Esophagus squamous epithelium (tissue), 5 donors: ENCODE measurements at places on chromosomes 3 and 15. TPM values are rescaled to one million over a fixed set of nuclear protein-coding genes. Genes with fewer than 3 reads are reported as not detected.
A peak's percentile ranks its signal among the peaks of the same experiment; 100 is the strongest.

The GRK7 gene
- total RNA-seq = not detected

The HHLA2 gene
- total RNA-seq = not detected

The NR2F2 gene
- 3.7 TPM for total RNA-seq

The CYP1A1 gene
- 1.1 TPM for total RNA-seq

The CKMT1A gene
- total RNA-seq = 53.1 TPM

The ERC2 gene
- total RNA-seq = 0.12 TPM

The HDDC3 gene
- 11.1 TPM for total RNA-seq

The NANOGP8 gene
- total RNA-seq = 0.95 TPM

The CCR8 gene
- total RNA-seq = not detected

The POLQ gene
- total RNA-seq = 2.1 TPM

GRCh38 chr15:62940755-62941361, 101.7 kb upstream of the TPM1 start:
- DNase-seq = no peak
- peaks cover 19% of the 10 kb centered on the region for H3K27me3 ChIP-seq
- no peaks in the 10 kb centered on the region for H3K36me3 ChIP-seq
- H3K27ac ChIP-seq = peak overlapping the region; percentile 77
- H3K4me1 ChIP-seq = no peaks in the 10 kb centered on the region

DNA sequence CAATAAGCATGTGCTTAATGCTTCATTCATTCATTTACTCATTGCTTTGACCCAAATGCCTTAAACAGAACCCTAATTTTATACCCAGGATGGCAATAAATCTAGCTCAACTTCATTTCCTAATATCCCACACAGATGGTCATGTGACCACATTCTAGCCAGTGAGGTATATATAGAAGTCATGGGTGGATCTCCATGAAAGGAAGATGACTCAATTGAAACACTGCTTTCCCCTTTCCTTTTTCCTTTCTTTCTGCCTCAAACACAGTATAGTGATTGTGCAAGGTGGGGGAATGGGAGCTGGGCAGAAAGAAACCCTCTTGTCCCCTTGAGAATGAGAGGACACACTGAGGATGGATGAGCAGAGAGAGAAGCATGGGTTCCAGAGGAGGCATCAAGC, 183.5 kb upstream of the PRICKLE2 start:
- no peaks in the 10 kb centered on the region for H3K4me1 ChIP-seq
- no peak for DNase-seq
- no peaks in the 10 kb centered on the region for H3K27me3 ChIP-seq
- no peaks in the 10 kb centered on the region for H3K36me3 ChIP-seq
- H3K27ac ChIP-seq = no peak overlapping the region

DNA sequence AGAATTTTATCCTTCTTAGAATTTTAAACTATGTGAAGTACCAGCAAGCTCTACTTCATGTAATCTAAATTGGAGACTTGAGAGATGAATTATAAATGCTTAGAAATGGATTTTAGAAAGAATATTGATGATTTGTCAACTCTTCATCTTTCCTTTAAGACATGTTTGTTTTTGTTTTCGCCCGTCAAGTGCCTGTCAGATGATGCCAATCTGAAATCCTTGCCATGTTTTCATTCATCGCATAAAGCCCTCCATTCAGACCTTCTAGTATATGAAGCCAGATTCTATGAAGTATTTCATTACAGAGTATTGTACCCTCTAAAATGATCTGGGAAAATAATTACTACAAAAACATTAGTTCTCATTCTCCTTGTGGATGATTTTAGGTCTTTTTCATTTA, 223.2 kb upstream of the SOX2 start:
- no peak for DNase-seq
- no peaks in the 10 kb centered on the region for H3K36me3 ChIP-seq
- H3K4me1 ChIP-seq = no peaks in the 10 kb centered on the region

- no peaks in the 10 kb centered on the region for H3K4me1 ChIP-seq
- peak overlapping the region; percentile 58 for H3K27ac ChIP-seq
- no peak for DNase-seq
- H3K27me3 ChIP-seq = no peaks in the 10 kb centered on the region
- H3K4me3 ChIP-seq = no peak overlapping the region
These were observed 530.0 kb downstream of the MECOM start for GRCh38 chr3:169133178-169134161.

DNA sequence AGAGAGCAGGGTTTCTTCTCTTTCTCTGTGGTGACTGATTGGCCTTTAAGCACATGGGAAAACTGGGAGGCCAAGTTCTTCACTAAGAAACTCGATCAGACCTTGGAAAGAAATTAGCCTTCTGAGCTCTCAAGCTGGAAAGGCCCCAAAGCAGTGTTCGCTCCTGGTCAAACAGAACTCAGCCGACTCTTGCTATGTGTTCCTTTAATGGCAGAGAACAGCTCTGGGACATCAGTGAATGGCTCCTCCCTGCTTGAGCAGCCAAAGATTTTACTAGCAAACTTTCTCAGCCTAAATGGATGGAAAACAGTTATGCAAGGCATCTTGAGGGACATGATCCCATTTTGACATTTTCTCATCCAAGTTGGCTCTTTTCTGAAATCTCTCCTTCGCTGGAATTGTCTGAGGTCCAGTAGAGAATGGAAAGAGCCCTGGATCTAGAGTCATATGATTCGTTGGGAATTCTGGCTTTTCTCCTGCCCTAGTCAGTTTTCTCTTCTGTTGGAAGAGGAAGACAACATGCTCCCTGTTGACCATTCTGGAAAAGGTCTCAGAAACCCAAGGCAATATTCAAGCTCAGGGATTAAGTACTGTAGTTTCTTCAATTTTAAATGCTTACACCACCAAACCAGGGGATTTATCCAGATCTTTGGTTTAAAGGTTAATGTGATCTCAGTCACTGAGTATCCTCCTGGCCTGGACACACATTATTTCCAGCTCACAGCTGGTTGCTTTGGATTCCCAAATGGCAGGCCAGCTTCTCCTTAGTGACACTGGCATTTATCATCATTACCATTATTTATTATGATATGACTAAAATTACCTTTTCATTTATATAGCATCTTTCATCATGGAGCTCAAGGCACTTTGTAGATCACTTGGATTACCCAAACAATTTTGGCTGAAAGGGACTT, 319.6 kb downstream of the AGBL1 start:
- no peak overlapping the region for H3K27ac ChIP-seq
- H3K27me3 ChIP-seq = no peaks in the 10 kb centered on the region
- DNase-seq = no peak

GRCh38 chr3:71391361-71391760, 192.2 kb downstream of the FOXP1 start:
- H3K36me3 ChIP-seq = no peaks in the 10 kb centered on the region
- H3K27me3 ChIP-seq = no peaks in the 10 kb centered on the region
- H3K27ac ChIP-seq = no peak overlapping the region
- peaks cover 23% of the 10 kb centered on the region for H3K4me1 ChIP-seq

- no peaks in the 10 kb centered on the region for H3K36me3 ChIP-seq
- H3K4me3 ChIP-seq = no peak overlapping the region
- DNase-seq = no peak
- no peaks in the 10 kb centered on the region for H3K27me3 ChIP-seq
- no peaks in the 10 kb centered on the region for H3K4me1 ChIP-seq
These were observed 37.8 kb downstream of the EHHADH start for GRCh38 chr3:185215873-185216606.

- H3K4me3 ChIP-seq = no peak overlapping the region
- no peak overlapping the region for H3K27ac ChIP-seq
- H3K27me3 ChIP-seq = no peaks in the 10 kb centered on the region
- H3K4me1 ChIP-seq = no peaks in the 10 kb centered on the region
- H3K36me3 ChIP-seq = no peaks in the 10 kb centered on the region
- no peak for DNase-seq
These were observed 63.0 kb downstream of the SLTM start for GRCh38 chr15:58870451-58870850.

GRCh38 chr3:72044231-72044855, 259.4 kb upstream of the PROK2 start:
- no peak overlapping the region for H3K27ac ChIP-seq
- H3K4me1 ChIP-seq = no peaks in the 10 kb centered on the region
- DNase-seq = no peak
- no peaks in the 10 kb centered on the region for H3K27me3 ChIP-seq
- H3K4me3 ChIP-seq = no peak overlapping the region

GRCh38 chr15:98420837-98421236, 227.5 kb upstream of the IGF1R start:
- no peaks in the 10 kb centered on the region for H3K36me3 ChIP-seq
- peaks cover 7% of the 10 kb centered on the region for H3K27me3 ChIP-seq

DNA sequence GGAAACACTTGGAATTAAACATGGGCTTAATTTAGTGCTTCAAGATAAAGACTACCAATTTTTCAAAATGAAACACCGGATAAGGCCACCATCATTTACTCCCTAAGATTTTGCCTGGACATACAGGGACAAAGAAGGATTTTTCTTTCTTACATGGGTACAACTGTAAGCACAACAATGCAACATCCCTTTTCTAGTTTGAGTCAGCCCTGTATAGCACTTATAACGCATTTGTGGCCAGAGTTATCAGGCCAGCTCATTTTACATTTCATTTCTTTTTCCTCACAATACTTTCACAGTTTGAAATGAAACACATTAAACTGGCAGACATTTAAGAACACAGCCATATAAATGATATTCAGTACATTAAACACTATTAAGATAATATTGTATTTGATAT, 9.8 kb upstream of the SUCNR1 start:
- no peaks in the 10 kb centered on the region for H3K27me3 ChIP-seq
- H3K4me1 ChIP-seq = no peaks in the 10 kb centered on the region
- H3K4me3 ChIP-seq = no peak overlapping the region
- H3K36me3 ChIP-seq = no peaks in the 10 kb centered on the region
- no peak for DNase-seq

GRCh38 chr3:131883711-131884407, 151.0 kb downstream of the CPNE4 start:
- no peak for DNase-seq
- no peak overlapping the region for H3K27ac ChIP-seq
- H3K27me3 ChIP-seq = no peaks in the 10 kb centered on the region
- no peaks in the 10 kb centered on the region for H3K36me3 ChIP-seq
- H3K4me1 ChIP-seq = no peaks in the 10 kb centered on the region

DNA sequence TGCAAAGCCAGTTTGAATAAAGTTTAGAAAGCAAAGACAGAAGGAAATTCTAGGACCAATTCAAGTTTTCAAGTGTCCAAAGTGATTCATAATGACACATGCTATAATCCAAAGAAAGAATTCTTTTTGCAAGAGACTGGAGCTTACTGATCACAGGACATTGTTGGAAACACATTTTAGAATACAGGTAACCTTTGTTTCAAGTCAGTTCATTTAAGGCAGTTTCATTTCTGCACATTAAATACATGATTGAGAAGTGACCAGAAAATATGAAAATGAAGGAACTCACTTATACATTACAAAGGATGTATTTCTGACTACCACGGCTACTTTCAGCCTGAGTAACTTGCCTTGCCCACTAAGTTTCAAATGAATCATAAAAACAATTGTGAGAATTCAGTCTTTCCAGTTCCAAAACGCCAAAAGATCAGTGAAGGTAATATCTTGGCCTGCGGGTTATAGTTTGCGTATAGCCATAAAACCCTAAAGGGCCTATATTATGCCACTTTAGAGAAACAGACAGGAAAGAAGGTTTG, 48.7 kb downstream of the PRICKLE2 start:
- no peak for DNase-seq
- peak overlapping the region; percentile 4 for H3K27ac ChIP-seq
- H3K36me3 ChIP-seq = no peaks in the 10 kb centered on the region
- H3K4me3 ChIP-seq = no peak overlapping the region
- no peaks in the 10 kb centered on the region for H3K27me3 ChIP-seq

- peak overlapping the region; percentile 99 for H3K27ac ChIP-seq
- peaks cover 17% of the 10 kb centered on the region for H3K4me1 ChIP-seq
- no peaks in the 10 kb centered on the region for H3K36me3 ChIP-seq
- DNase-seq = no peak
These were observed 5.3 kb upstream of the BCL6 start for GRCh38 chr3:187750513-187751123.

DNA sequence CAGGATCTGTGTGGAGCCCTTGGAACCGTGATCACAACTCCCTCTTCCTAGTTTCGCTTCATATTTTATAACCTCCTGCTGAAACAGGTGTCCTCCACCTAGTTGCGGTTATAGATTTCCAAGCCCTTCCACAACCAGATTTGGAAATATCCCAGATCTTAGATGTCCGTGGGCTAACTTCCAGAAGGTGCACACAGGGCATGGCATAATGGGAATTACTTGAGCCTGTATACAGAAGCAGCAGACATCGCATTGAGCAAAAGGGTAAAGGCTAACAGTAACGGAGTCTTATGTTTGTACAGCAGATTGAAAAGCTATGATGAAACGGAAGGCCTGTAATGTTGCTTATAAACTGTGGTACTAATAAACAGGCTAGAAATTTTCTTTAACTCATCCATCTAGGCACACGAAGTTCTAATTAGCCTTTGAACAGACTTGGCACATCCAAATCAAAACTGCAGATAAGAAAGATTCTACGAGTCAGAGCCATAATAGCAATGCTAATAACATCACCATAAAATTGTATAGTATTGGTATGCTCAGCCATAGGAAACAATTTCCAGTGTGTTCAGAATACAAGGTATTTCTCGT, 1.2 kb upstream of the USF3 start:
- no peaks in the 10 kb centered on the region for H3K36me3 ChIP-seq
- DNase-seq = no peak
- peak overlapping the region; percentile 72 for H3K4me3 ChIP-seq
- H3K27me3 ChIP-seq = no peaks in the 10 kb centered on the region
- H3K27ac ChIP-seq = peak overlapping the region; percentile 100

DNA sequence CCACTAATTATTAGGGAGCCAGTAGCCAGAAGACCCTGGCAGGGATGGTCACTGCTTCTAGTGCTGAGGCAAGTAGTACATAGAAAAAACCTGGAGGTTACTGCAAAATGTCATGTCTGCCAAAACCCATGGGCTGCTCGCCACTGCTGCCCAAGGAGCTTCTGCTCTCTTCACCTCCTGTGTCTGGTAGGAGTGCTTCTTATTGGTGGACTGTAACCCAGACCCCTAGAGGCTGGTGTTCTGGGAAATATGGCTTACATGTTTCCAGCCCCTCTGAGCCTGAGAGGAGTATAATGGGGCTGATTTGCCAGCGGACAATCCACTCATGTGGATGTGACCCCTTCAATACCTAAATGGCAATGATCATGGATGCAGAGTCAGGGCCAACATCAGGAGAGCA, 286.4 kb downstream of the EPHB1 start:
- H3K36me3 ChIP-seq = no peaks in the 10 kb centered on the region
- no peak overlapping the region for H3K27ac ChIP-seq

GRCh38 chr15:90883976-90884718, at the start of gene FES:
FES (plus strand) TSS chr15:90884504; CDS start chr15:90885046, 542 bp downstream.
- peak within 1 kb of the TSS; percentile 56 for H3K4me3 ChIP-seq
- peaks cover 20% of the 10 kb centered on the region for H3K36me3 ChIP-seq
- no peak for DNase-seq
- peak within 1 kb of the TSS; percentile 77 for H3K27ac ChIP-seq
- peaks cover 43% of the 10 kb centered on the region for H3K4me1 ChIP-seq
